LNCaP clone FGC (cell line): ENCODE measurements at places on chromosomes 16 and 17.

- peak; percentile 18 for DNase-seq
Measured at GRCh38 chr17:8837563-8838075, 29.9 kb downstream of the PIK3R6 start.

DNA sequence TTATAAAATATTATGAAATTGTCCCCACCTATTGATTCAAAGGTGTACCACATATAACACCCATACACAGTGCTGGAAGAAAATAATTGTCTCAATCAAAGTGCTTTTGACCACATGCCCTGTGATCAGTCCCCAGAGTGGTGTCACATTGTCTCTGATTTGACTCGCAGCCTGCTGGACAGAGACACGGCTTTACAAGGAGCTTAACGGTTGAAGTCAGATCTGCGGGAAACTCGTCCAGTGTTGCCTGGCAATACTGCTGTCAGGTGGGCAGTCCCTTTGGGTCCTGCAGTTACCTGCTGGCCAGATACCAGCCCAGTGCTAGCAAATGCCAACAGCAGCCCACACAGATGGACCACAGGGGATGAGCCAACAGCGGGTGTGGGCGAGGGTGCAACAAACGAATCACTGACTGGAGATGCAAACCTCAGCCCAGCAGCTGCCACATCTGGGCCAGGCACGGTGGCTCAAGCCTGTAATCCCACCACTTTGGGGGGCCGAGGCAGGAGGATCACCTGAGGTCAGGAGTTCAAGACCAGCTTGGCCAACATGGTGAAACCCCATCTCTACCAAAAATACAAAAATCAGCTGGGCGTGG, 26.2 kb upstream of the SSTR2 start:
- DNase-seq: no peak

DNA sequence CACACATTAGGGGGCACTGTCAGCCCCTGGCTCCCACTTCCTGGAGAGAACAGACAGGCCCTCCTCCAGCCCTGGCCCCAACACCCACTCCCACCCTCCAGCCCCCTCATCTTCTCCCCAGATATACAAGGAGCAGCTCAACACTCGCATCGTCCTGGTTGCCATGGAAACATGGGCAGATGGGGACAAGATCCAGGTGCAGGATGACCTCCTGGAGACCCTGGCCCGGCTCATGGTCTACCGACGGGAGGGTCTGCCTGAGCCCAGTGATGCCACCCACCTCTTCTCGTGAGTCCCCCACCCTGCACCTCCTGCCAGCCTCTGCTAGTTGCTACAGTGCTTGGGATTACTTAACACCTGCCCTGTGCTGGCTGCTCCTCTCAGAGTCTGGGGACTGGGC, 14.4 kb downstream of the ADAM11 start:
- no peak for DNase-seq

DNA sequence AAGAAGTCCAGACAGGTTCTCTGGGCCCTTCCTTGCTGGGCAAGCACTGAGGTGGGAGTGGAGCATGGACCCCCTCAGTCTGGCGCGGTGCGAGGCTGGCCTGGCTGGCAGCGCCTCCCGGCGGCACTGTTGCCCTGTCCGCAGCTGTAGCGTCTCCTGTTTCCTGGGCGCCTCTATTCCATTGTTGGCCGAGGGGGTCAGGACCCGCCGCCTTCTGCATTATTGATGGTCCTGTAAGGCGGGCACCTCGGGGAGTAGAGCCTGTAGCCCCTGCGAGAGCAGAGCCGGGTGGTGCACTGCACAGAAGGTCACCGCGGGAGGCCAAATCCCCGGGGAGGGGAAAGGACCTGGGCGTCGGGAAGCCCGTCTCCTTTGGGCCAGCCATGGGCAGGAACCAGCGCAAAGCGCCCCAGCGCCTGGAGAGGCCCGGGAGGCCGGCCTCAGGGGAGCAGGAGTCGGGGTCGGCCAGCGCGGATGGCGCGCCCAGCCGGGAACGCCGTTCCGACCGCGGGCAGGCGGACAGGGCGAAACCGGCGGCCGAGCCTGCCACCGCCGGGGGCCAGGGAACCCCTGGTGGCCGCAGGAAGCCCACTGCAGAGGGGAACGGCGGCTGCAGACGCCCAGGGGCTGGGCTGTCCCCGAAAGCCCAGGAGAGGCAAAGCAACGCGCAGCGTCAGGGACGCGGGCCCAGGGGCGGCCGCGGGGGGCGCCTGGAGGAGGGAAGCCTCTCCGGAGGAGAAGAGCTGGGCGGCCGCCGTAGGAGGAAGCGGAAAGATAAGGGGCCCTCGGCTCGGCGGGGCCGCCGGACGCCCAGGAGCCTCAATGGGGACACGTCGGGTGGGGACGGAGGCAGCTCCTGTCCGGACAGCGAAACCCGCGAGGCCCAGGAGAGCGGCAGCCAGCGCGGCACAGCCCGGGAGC, at the start of gene MYO15B:
MYO15B (plus strand) TSS at position 126 of the 921 bp plus-strand sequence; CDS start at position 384, 258 bp downstream.
- DNase-seq: no peak

GRCh38 chr17:64260886-64261285, 2.2 kb downstream of the TEX2 start:
- no peak for DNase-seq

DNA sequence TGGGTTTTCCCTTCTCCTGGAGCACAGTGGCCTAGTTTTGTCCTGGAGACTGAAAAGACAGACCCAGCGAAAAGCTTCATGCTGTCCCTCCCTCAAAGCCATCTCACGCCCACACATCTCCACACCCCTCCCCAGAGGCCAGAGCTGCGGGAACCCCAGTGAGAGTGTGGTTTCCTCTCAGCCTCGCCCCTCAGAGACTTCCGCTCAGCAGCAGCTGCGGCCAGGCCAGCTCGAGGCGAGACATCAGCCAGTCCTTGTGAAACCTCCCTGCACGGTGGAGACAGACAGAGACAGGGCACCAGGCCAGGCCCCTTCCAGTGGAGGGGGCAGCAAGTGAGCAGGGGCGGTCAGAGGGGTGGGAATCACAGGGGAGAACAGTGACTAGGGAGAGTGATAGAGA, 77.0 kb upstream of the TNRC6C start:
- DNase-seq: no peak

DNA sequence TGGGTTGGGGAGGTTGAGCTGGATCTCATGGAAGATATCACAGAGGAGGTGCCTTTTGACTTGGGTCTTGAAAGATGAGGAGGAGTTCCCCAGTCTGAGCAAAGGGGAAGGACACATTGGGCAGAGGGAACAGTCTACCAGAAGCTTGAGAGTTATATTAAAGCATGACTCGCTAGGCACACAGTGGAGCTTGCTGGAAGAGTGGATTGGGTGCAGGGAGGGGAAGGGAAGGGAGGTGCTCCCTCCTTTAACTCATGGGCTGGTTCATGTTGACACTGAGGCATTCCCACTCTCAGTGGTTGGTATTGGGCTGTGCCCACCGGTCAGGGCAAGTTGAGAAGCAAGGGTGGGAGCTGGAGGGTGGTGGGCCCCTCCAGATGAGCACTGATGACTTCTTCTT, 5.9 kb downstream of the TMEM98 start:
- no peak for DNase-seq

- no peak for DNase-seq
Measured at GRCh38 chr17:51154176-51154575, 817 bp downstream of the NME1 start.

DNA sequence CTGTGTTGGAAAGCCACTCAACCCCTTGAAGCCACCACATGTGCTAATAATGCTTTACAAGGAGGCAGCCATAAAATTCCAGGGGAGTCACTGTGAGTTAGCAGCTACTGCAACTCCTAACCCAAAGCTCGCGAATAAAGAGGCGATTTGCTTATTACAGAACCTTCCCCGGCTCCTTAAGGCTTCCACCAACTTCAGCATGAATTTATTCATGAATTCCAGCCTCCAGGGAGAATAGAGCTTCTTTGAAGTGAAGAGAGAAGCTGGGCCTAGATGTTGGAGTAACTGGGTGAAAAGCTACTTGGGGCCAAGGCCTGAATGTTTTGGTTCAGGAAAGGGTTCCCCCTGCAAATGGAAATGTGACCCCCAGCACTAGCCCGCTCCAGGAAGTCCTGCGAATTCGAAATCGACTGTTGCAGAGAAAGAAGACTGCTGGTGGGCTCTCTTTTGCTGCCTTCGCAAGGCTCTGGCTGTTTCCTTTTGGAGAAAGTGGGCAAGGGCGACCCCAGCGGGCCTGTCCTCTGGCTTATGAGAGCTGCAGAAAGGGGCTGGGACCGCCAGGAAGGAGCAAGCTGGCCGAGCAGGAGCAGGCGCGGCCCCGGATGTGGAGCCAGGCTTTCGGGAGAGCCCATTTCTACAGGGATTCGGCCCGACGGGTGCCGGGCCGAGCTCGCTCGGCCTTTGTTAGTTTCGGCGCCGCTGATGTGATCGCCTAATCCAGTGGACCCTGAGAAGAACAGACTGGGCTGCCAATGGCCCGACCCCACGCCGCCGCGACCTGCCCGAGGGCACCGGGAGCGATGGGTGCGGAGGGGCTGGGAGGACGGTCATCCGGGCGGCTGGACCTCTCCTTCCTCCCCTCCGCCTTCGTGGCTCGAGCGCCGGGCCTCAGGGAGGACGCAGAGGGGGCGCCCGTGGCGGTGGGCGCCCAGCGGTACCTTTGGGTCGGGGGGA, 7.6 kb downstream of the CBX8 start:
- no peak for DNase-seq

GRCh38 chr17:78946631-78947030, 21.4 kb upstream of the TIMP2 start:
- no peak for DNase-seq
